ENCODE measurements at places on chromosomes 5 and 9.

- DNase-seq, result no peak
These were observed 8.7 kb upstream of the C5orf34 start for GRCh38 chr5:43523662-43524072.

DNA sequence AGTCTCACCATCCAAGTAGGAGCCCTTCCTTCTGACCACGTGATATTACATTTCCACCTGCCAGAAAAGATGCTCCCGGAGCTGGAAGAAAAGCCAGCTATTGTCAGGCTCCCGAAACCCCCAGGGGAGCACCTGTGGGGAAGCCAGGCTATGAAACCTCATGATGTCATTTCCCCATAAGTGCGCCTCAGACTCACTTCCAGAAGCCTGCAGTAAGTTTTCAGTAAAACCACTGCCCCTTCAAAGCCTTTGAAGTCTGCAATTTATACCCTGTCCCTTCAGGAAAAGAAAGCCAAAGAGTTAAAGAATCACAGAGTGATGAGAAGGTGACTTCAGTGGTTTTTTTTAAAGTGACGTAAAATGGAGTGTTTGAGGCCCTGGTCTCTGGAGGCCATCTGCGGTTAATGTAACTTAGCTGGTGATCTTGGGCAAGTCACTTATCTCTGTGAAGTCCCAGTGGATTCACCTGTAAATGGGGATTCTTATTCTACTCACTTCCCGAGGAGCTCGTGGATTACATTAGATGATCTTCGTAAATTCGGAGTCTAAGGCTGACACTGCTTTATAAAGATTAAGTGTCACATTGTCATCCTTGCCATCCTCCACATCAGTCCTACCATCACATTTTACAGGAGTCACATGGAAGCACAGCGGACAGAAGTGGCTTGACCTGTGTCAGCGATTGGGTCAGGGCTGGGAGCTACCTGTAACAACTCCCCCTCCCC, 2.6 kb upstream of the SEMA6A start:
- DNase-seq, result no peak

DNA sequence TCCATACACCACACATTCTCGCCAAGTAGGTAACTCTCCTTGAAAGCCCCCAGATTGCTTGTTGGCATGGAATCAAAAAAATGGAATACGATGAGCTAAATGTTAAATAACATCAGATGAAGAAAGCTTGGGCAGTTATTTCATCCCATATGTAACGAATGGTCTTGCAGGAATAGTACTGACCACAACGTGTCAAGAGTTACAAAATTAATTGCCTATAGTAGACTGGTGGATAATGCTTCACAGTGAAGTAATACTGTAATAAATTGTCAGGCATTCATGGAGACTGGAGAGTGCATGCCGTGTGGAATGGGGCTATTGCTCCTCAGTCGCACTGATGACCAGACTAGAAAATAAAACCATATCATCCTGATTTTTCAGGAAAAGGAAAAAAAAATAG, 1628.7 kb downstream of the MAT2B start:
- DNase-seq, result no peak

GRCh38 chr5:141848744-141849414, 29.3 kb downstream of the PCDH1 start:
- DNase-seq, result no peak

Measured in activated CD8-positive, alpha-beta memory T cell treated with anti-CD3 and anti-CD28 coated beads for 4 hours (primary cell).